Dermis microvascular lymphatic vessel endothelial cell (primary cell): ENCODE measurements at places on chromosomes 4 and X. TPM values are rescaled to one million over a fixed set of nuclear protein-coding genes. Genes with fewer than 3 reads are reported as not detected.

- DNase-seq = peak; percentile 70
These were observed 205.3 kb downstream of the TENM3 start for GRCh38 chr4:182448281-182449151.

- DNase-seq = peak; percentile 10
These were observed 13.7 kb upstream of the AREG start for GRCh38 chr4:74431113-74431826.

DNA sequence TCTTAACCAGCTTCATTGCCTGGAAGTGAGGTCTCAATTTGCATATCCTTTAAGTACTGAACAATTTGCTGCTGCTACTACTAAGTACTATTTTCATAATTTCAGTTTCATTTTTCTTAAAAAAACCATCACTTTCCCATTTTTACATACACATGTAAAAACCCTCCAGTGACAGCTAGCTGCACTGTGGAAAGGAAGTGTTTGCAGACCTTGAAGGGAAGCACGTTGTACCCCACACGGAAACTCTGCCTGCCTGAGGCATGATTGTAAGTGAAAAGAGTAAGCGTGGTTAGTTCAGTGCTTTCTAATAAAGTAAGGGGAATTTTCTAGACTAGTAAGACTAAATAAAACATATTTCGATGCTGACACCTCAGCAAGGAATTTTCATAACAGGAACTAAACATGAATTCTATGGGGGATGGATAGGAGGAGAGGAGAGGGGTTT lies 103.6 kb downstream of the RAPGEF2 start:
- peak; percentile 77 for DNase-seq

DNA sequence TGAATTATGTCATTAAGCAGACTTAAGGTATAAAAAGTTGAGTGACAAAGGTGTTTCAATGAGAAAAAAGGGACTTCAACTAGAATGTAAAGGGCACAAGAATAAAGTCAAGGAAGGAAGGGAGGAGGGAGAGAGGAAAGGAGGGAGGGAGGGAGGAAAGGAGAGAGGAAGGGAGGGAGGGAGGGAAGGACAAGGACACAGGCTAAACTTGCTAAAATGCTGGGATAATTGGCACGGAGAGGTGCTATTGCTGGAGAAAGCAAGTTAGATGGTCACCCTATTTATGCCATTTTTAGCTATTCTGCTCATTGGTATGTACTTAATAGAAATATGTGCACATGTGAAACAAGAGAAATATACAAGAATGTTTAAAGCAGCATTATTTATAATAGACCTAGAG lies 44.9 kb upstream of the SPP1 start:
- DNase-seq = no peak

- peak; percentile 28 for DNase-seq
These were observed 585.6 kb downstream of the IL1RAPL1 start for GRCh38 chrX:29172880-29173279.

DNA sequence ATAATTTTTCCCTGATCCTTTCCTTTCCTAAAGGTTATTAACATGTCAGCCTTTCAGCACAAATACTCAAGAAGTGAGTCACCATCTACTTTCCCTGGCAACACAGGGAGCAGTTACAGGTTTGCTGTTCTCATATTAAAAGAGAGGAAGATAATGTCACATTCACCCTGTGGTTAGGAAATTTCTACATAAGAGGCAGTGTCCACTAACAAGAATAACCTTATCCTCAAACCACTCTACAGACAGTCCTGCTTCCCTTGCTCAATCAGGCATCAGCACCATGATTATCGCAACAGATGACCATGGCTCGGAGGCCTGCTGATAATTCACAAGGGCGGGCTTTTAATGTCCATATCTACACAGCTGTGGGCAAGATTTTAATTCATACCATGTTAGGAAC lies 30.9 kb downstream of the RNF150 start:
- DNase-seq = no peak

DNA sequence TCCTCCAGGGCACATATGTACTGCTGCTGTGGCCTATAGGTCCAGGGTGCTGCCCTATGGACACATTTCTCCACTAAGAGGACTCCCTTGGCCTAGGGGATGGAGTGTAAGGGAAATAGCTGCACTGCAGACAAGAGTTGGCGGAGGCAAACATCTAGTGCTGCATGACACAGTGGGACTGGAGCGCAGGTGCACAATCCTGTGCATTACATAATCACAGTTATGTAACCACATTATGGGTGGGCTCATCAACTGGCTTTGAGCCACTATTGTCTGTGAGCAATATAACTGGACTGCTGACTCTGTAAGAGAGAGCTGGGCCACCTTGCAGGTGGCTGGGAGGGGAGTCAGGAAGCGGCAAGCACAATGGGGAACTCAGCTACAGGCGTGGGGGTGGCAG lies 3.2 kb upstream of the TIGD2 start:
- peak; percentile 6 for DNase-seq

DNA sequence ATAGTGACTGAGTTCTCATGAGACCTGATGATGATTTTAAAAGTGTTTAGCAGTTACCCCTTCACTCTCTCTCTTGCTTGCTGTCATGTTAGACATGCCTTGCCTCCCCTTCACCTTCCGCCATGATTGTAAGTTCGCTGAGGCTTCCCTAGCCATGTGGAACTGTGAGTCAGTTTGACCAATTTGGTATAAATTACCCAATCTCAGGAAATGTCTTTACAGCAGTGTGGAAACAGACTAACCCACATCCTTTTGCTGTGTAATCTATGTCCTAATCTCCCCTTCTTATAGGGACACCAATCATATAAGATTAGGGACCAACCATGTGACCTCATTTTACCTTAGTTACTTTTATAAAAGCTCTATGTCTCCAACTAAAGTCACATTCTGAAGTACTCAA lies 677.8 kb downstream of the ADGRL3 start:
- no peak for DNase-seq

- DNase-seq = no peak
These were observed 111.9 kb upstream of the KIT start for GRCh38 chr4:54545663-54546424.

DNA sequence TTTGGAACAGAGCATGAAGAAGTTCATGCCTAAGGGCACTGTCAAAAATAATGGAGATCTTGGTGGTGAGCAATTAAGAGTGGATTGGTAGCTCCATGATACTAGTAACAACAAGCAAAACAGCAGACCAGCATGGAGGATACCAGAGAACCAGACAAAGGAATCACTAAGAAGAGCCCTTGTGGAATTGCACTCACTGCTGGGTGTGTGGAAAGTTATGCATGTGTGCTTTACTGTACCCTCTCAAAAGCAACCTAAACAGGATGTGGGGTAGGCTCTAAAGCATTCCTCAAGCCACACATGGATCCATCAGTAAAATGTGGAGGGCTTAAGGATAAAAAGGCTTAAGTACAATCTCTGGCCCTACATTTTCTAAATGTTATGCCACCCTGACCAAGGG lies 69.5 kb downstream of the AR start:
- DNase-seq = no peak

GRCh38 chrX:15158736-15159406 lies 111.0 kb downstream of the ASB9 start:
- no peak for DNase-seq

GRCh38 chr4:56182356-56182755 lies 204.9 kb downstream of the AASDH start:
- DNase-seq = no peak

DNA sequence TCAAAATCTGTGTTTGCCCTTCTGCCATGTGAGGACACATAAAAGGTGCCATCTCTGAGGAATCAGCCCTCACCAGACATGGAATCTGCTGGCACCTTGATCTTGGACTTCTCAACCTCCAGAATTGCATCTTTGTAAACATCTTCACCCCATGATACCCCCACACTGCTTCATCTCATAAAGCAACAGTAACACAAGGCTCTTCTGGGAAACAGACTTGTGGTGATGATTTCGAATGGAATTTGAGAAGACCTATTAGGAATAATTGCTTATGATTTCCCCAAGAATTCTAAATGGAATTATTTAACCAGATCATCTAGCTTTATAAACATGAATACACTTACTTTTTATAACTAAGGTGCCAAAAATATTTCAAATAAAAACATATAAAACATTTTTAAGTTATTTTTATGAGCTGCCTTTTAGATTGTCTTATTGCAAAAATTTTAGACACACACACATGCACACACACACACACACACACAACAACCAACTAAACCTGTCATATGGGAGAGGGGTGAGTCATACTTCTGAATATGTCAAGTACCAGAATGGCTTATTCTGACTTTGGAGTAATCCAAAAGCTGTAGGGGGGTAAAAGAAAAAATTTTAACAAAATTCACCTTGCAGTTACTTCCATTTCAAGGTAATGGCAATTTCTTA lies 82.0 kb downstream of the USP46 start:
- DNase-seq = no peak

DNA sequence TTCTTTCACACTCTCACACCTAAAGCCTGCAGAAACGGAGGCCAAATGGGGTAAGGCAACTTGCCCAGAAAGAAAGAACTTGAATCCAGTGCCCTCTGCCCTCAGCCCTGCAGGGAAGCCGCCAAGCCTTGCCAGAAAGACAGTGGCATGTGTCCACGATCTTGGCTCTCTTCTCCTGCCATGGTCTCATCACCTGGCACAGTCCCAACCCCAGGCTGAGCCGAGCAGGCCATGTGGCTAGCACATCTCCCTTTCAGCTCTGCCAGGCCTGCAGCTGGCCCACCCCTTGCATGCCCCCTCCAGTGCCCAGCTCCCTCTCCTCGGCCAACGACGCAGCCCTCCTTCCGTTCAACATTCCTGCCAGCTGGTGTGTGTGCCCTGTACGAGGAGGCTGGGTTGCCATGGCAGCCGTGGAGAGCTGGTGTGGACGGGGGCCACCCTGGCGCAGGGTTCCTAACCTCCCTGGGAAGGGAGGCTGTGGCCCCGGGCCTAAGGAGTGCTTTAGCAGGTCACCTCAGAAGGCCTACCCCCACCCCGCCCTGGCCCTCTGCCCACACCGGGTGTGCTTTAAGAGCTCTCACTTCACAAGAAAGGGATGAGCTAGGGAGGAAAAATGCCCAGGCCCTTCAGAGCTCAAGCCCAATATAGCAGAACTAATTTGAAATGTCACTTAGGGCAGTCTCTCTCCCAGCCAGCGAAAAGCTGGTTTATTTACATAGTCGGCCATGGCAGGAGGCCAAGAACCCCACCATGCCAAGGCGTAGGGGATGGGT lies 73.0 kb upstream of the PJA1 start:
- no peak for DNase-seq

DNA sequence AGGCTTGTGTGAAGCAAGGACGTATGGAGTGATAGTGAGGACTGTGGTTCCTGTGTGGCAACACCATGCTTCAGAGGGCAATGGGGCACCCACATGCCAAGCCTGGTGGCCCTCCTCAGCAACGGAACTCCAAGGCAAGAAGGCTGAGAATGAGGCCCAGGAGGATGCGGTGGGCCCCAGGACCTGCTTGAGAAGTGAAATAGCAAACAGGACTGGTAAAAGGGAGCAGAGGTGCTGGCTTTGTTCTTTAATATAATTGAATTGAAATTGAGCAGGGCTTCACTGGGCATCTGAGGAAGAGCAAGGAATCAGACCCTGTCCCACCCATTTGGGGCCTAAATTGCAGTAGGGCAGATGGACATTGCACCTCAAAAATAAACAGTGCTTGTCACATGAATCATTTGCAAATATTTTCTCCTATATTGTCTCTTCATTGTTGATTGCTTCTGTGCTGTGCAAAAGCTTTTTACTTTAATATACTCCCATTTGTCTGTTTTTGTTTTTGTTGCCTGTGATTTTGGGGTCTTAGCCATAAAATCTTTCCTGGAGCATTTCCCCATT lies 2.3 kb downstream of the TMEM187 start:
- no peak for DNase-seq

DNA sequence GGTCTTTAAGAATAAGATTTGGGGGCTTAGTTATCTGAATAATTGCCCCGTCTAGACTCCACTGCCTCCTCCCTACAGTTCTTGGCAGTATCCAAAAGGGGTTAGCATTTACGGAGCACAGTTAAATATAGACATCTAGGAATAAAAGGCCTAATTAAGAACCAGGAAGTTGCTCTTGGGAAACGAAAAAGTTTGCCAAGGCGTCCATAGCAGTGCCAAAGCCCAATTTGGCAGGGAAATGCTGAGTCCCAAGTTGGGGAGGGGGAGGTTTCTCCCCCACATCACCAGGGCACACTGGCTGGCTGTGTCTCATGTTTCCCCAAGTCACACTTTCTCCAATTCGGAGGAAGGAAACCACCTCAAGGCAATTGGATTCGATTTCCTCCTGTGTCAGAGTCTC lies 338.7 kb downstream of the FBXW7 start:
- no peak for DNase-seq

GRCh38 chr4:98485816-98486345 lies 172.5 kb downstream of the TSPAN5 start:
- DNase-seq = no peak

Gene PPA2
- 50.8 and 54.5 TPM in 2 replicates for total RNA-seq

Gene NKX6-1
- total RNA-seq = not detected in 2 replicates

Gene NAP1L3
- 0.39 and 0.76 TPM in 2 replicates for total RNA-seq

Gene KCND1
- 0.13 and 0.25 TPM in 2 replicates for total RNA-seq

Gene RIPPLY1
- total RNA-seq = not detected in 2 replicates

Gene IQCM
- not detected in 2 replicates for total RNA-seq

Gene PDZD11
- total RNA-seq = 28.5 and 35.9 TPM in 2 replicates
